ENCODE measurements at places on chromosomes 4 and X. TPM values are rescaled to one million over a fixed set of nuclear protein-coding genes. Genes with fewer than 3 reads are reported as not detected.

Gene LRCH2
- total RNA-seq, result 10.6 TPM

Gene ARHGEF38
- not detected for total RNA-seq

Gene SPANXB1
- not detected for total RNA-seq

Gene TMPRSS11F
- not detected for total RNA-seq

Gene TNMD
- total RNA-seq, result 80.5 TPM

Gene TNIP3
- total RNA-seq, result 1.7 TPM

Gene TEX13B
- total RNA-seq, result not detected

Gene DOCK11
- total RNA-seq, result 80.9 TPM

Gene AMTN
- total RNA-seq, result not detected

Gene DCAF4L1
- 0.31 TPM for total RNA-seq

Gene ATP2B3
- not detected for total RNA-seq

Gene RBM41
- total RNA-seq, result 12.6 TPM

Gene MAGEA6
- total RNA-seq, result not detected

Gene NPY2R
- 0.28 TPM for total RNA-seq

Gene TAF7L
- not detected for total RNA-seq

Gene ABLIM2
- 13.5 TPM for total RNA-seq

Gene PPP2R2C
- 0.38 TPM for total RNA-seq

Gene CT45A3
- total RNA-seq, result not detected

Gene DGAT2L6
- not detected for total RNA-seq

Gene TSPAN6
- 27.3 TPM for total RNA-seq

Gene CLDN34
- not detected for total RNA-seq

Gene CCDC110
- total RNA-seq, result 0.24 TPM

Gene FAT1
- 35.3 TPM for total RNA-seq

Gene SORCS2
- total RNA-seq, result 4.6 TPM

Data from omental fat pad (tissue), 4 donors.